Foreskin keratinocyte (primary cell): ENCODE measurements at places on chromosomes 5 and 9. TPM values are rescaled to one million over a fixed set of nuclear protein-coding genes. Genes with fewer than 3 reads are reported as not detected.

Gene SPINK13
- not detected in 2 replicates for polyA plus RNA-seq

Gene LMBRD2
- 0.95 and 1.2 TPM in 2 replicates for polyA plus RNA-seq

Gene NR5A1
- not detected in 2 replicates for polyA plus RNA-seq

Gene IL31RA
- 1.0 and 1.7 TPM in 2 replicates for polyA plus RNA-seq

Gene EXOSC3
- polyA plus RNA-seq = 62.7 and 83.3 TPM in 2 replicates
